ENCODE measurements at places on chromosomes 5 and 9.

- DNase-seq: no peak
Observed at GRCh38 chr9:136840140-136840876, 2.0 kb upstream of the AJM1 start.

DNA sequence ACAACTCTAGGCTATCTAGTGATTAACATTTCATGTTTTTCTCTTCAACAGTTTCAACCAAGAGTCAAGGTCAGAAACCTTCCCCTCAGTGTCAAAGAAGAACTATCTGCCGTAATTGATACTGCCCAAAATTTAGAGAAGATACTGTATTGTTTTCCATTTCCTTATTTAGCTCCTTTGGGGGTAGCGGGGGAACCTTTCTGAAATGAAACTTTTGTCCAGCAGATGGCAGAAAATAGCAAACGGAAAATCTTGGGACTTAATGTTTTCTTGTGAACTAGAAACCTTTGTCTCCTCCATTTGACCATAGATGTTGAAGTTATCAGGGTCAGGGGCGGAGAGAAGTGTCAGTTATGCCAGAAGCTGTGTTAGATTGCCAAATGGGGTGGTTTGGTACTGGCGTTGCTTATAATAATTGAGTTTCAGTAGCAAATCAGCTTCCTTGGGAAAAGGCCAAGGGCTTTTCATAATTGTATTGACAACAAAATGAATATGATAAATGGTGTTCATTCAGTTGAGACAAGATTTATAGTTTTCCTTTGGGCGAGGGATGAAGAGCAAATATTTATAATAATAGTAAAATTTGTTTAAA is 101.7 kb upstream of the TLX3 start:
- DNase-seq: peak; percentile 17

DNA sequence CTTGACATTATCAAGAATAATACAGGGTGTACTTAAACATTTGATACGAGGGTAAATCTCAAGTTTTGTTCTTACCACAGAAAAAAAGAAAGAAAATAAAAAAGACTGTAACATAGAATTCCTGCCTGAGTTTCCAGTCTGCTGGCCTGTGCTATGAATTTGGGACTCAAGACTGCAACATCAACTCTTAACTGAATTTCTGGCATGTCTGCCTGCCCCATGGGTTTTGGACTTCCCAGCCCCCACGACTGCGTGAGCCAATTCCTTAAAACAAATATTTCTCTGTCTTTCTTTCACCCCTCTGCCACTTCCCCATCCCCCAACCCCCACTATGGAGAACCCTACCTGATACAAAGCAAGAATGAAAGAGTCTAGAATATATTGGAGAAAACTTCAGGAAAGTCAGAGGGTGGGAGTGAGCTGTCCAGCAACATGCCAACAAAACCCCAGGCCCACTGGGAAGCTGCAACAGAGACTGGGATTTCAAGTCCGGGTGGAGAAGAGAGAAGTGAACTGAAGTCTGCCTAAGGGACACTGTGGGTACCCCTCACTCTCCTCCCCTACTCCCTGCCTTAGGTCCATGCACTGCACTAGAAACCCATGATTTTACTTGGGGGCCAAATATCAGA is 43.0 kb downstream of the MARCHF3 start:
- DNase-seq: no peak

GRCh38 chr9:79301551-79302391 is 270.0 kb upstream of the TLE4 start:
- DNase-seq: no peak

DNA sequence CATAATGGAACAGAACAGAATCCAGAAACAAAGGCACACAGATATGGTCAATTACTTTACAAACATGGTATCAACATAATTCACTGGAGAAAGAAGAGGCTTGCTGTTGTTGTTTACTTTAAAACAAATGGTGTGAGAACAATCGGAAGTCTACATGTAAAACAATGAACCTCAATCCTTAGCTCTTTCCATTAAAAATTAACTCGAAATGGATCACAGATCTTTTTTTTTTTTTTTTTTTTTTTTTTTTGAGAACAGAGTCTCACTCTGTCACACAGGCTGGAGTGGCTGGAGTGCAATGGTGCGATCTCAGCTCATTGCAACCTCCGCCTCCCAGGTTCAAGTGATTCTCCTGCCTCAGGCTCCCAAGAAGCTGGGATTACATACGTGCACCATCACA is 9.8 kb downstream of the SEMA4D start:
- no peak for DNase-seq

DNA sequence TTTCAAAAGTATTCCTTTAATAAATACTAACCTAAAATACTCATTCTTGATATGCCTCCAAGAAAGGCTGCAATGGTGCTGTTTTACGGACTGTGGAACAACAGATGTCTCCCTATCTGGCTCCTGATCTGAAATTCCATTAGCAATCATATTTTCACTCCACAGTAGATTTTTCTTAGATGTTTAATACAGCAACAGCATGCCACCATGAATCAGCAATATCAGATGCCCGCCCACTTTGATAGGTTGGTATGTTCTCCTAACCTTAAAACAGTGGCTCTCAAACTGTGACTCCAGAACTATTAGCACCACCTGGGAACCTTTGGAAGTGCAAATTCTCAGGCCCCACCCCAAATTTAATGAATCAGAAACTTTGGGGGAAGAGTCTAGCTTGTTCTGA is 110.2 kb downstream of the MLLT3 start:
- DNase-seq: no peak

DNA sequence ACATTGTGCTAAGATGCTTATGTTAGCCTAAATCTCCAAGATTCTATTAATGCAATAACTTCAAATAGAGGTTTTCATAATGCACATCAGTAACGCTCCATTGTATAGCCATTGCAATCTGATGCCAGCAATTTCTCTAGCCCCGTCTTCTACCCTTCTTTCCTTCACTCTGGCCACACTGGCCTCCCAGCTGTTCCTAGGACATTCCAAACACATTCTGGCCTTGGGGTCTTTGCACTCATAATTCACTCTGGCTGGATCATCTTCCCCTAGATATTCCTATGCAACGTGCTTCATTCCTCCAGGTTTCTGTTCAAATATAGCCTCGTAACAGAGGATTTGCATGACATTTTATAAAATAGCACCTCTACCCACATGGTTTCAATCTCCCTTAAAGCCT is 23.3 kb downstream of the FAM81B start:
- DNase-seq: no peak

DNA sequence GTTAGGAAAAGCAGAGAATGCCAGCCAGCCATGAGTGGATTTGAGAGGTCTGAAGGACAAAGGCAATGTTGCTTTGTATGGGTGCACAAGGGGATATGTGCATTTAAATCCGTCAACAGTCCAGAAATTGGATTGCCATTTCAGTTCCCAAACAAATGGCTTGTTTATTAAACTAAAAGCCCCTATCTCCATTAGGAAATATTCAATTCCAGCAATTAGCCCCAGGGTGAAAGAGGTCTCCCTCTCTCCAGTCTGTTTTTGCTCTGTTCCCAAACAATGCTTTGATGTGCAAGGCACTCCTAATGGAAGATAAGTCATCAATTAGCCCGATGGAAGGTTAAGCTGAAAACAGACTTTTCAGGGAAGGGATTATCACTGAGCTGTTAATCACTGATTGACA is 101.3 kb downstream of the C9orf152 start:
- DNase-seq: peak; percentile 20

- DNase-seq: no peak
Observed at GRCh38 chr9:113154471-113154870, 3.7 kb downstream of the SLC31A2 start.

DNA sequence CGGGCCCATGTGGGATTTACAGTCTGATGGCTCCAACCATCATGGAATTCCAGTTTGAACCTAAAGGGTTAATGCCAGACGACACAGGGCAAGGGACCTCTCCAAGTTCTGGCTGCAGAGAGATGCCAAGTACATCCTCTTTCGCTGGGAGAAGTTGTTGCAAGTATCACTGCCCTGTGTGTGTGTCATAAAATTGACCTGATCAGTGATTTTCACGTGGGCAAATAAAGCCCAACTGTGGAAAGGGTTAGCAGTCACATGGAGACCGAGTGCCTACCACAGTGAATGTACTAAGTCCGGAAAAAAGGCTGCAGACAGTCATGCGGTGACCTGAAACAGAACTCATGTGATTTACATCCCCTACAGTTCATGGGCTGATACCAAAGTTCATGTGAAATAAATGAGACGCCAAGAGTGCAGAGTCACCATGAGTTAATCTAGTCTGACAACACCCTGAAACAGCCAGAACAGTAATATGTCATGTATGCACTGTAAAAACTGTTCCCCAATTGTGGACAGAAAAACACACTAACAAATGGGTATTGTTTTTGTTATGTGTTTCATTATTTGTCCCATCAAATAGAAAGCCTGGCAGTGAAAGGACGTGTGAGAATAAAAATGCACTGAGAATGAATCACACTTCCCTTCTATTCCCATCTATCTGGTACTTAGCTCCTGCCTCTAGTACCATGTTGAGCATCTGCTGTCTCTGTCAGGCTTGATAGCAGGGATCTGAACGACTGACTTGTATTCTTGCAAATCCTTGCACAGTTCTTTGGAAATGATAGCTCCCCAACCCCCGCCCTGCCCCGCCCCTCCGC is 115.7 kb downstream of the SUSD1 start:
- DNase-seq: no peak

DNA sequence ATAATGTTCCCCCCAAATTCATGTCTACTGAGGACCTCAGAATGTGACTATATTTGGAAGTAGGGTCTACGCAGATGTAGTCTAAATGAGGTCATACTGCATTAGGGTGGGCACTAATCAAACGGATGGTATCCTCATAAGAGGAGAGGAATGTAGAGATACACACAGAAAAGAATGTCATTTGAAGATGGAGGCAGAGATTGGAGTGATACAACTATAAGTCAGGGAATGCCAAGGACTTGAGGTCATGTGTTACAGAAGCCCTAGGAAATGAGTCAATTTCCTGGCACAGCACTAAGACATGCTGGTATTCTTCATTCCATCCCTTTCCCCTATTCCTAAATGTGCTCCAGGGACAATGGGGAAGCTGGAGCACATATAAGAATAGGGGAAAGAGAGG is 758 bp upstream of the PDCD1LG2 start:
- DNase-seq: no peak

DNA sequence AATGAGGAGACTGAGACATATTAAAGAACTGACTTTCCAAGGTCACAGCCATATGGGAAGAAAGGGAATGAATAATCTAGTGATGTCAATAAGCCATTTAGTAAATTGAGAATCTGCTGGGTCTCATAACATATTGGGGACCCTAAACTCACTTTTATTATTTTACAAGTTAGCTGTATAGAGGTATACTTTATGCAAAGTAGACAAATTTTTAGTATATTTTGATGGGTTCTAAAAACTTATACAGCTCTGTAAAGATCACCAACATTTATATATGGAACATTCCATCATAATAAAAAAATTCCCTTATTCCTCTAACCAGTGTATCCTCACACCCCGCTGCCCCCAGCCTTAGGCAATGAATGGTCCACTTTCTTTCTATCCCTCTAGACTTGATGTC is 35.7 kb upstream of the ZNF510 start:
- DNase-seq: no peak

DNA sequence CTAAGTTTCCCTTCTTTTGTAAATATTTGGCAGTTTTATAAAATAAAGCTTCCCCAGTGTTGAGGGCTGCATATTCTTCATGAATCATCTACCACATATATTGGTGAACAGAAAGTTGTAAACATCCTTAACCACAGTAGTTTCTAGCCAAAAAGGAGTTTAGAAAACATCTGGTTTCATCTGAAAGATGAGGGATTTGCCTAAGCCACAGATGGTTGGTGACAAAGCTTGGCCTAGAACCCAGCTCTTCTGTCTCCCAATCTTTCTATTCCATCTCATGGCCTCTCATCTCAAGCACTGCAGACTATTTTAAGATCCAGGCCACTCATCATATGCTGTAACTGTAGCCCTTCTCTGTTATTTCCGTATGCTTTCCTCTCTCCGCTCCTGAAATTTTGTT is 232.3 kb upstream of the TRPM3 start:
- DNase-seq: no peak

DNA sequence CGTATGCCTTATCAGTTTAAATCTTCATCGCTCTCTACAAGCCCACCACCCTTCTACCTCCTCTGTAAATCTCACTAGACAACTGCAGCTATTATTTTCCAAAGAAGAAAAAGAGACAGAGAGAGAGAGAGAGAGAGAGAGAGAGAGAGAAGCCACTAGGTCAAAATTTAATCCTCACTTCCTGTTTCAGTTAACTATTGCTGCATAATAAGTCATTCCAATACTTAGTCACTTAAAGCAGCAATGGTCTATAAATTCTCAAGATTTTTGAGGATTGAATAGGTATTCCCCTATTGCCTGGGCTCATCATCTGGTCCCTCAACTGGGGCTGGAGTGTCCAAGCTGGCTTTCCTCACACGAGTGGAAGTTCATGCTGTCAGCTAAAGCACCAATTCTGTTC is 68.8 kb downstream of the ITGA1 start:
- DNase-seq: no peak

DNA sequence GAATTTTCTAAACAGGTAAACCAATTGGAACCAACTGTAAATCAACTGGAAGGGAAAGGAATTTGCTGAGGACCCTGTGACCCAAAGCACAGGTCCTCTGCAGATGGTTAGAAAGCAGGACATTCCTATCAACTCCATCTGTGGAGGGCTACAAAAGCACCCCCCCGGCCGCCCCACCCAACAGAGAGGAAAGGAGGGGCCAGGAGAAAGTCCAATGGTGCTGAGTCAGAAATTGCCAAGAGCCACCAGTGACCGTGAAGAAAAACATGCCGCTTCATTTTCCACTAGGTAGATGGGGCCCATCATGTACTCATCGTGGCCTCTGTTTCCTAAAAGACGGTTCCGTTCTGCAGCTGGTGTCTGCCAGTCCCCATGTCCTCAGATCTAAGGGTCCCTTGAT is 66.3 kb downstream of the RAPGEF1 start:
- no peak for DNase-seq

- DNase-seq: no peak
Observed at GRCh38 chr5:5422819-5423515, 490 bp downstream of the ICE1 start.

DNA sequence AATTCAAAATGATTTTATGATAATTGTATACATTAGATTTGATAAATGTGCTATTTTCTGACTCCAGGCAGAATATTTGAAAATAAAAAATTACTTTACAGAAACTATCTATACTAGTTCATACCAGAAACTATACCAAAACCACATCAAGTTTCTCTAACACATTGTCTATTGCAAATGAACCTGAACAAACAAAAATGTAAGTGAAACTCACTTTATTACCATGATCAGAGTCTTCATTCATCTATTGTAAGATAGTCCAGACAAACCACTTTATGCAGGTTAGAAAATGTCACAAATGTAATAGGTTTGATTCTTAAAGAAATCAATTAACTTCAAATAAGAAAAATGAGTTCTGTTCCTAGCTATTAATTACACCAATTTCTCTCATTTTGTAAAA is 99.4 kb downstream of the OXCT1 start:
- no peak for DNase-seq
